ENCODE measurements at places on chromosomes 5 and 9.

DNA sequence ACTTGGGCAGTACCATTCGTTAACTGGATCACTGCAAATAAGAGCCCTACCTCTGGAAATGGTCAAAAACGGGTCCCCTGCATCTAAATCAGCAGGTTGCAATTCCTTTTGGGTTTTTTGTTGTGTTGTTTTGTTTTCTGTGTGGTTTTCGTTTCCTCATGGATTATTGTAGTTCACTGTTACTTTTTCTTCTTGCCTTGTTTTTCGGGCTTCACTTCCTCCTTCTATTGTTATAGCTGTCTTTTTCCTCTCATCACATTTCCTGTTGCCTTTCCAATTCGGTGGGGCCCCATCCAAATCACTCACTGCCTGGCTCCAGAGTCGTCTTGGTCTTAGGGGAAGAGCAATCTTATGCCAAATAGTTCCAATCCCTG lies 8.7 kb upstream of the SSBP2 start:
- DNase-seq, result no peak

DNA sequence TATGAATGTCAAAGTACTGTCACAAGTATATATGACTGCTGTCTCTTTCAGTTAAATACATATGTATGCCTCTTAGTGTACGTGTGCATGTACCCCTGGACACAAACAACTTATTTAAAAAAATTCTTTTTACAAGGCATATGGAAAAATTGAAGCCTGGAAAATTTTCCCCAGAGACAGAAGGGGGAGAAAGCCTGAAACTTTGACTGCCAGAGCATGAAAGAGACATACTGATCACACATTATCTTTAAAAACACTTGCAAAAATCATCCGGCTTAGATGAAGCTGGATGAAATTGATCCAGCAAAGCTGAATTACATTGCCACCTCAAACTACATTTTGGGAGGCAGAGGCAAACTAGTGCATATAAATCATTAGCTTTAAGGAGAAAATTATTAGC lies 88.0 kb upstream of the NFIB start:
- no peak for DNase-seq

GRCh38 chr5:156482818-156483217 lies 155.9 kb downstream of the SGCD start:
- no peak for DNase-seq

DNA sequence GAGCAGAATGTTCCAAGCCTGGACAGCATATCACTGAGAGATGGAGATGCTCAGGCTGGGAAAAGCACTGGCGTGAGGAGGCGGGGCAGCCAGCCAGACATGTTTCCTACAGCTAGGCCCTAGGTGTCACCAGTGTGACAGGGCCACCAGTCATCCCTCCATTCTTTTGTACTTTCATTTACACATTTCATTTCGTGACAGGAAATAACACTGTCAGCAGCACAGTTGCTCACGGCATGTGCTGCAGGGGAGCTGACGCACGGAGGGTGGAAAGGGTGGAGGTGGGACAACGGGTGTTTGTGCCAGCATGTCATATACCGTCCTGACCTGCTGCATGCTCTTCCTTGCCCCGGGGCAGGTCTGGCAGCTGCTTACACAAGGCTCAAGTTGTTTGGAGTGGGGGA lies 14.8 kb upstream of the CEMIP2 start:
- DNase-seq, result peak; percentile 90

DNA sequence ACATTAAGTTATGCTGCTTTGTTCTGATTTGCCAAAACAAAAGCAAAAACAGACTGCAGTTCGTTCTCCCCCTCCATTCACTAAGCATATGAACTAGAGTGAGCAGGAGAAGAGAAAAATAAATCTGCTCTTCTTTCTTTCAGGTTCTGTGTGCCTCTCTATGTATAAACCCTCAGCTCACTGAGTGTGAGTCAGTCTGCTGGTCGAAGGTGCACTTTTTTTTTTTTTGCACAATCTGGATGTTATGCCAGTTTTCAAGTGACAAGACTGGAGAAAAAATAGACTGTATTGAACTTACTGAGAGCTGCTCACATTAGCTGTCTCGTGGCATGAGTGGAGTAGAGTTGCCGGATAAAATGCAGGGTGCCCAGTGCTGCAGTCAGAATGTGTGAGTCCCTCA lies 244.6 kb upstream of the ATP10B start:
- DNase-seq, result no peak

GRCh38 chr5:65061974-65062353 lies 293.2 kb downstream of the CWC27 start:
- no peak for DNase-seq

DNA sequence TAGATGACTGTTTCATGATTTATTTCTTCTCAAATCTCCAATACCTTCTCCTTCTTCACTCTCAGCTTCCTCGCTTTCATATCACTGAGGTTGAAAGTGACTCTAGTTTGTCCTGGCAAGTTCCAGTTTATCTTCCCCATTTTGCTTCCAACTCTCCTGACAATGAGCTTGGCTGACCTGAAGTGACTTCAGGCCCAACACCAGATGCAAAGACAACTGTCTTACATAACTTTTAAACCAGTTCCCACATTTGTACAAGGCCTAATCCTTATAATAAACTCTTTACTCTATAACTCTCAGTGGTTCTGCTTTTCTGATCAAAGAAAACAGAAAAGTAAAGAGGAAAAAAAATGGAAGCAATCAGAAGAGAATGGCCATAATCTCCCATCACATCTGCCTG lies 22.0 kb downstream of the GNG10 start:
- DNase-seq, result no peak

GRCh38 chr5:1099926-1100663 lies 11.8 kb downstream of the SLC12A7 start:
- no peak for DNase-seq
